ENCODE measurements at places on chromosomes 6 and 20.
A peak's percentile ranks its signal among the peaks of the same experiment; 100 is the strongest.

DNA sequence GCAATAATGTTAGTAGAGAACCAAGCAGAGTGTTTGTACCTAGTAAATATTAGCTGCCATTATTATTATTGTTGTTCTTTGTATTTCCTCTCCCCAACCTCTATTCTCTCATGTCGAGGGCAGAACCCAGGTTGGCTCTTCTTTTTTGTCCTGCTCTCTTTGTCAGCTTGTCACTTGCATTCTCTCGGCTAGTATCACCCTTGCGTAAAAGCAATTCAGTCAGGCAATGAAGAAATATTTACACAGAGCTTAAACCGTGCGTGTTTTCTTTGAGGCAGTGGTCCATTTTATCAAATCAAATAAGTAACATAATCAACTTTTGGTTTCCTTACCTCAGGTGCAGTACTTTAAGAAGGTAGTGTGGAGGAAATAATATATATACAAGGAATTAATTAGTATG lies 83.9 kb downstream of the TULP4 start:
- peak; percentile 3 for DNase-seq

GRCh38 chr6:156688620-156688971 lies 88.6 kb upstream of the ARID1B start:
- DNase-seq = no peak

GRCh38 chr6:72623808-72624207 lies 1.9 kb downstream of the KCNQ5 start:
- no peak for DNase-seq

- peak; percentile 64 for DNase-seq
Measured at GRCh38 chr20:25399037-25399430, 8.4 kb upstream of the ABHD12 start.

DNA sequence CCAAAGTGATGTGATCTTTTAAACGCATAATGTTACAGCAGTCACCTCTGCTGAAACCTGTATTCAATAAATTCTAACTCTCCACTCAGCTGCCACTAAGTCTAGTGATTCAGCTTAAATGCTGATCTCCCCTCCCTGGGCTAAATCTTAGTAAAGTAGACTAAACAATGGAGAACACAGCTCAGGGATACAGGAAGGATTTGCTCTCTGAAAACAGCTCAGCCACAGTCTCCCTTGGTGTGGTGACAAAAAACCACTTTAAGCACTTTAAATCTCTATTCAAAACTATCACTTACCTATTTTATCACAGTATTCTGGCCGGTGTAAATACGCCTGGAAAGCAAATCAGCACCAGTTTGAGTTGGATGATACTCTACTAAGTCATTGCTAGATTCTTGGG lies 130.6 kb downstream of the RFX6 start:
- DNase-seq = no peak

DNA sequence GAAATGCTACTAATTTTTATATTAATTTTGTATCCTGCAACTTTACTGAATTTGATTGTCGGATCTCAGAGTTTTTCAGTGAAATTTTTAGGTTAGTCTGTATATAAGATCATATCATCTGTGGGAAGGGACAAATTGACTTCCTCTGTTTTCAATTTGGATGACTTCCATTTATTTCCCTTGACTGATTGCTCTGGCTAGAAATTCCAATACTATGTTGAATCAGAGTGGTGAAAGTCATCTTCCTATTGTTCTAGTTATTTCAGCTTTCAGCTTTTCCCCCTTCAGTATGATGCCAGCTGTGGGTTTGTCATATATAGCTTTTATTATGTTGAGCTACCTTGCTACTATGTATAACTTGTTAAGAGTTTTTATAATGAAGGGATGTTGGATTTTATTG lies 771.2 kb downstream of the KIF16B start:
- no peak for DNase-seq

DNA sequence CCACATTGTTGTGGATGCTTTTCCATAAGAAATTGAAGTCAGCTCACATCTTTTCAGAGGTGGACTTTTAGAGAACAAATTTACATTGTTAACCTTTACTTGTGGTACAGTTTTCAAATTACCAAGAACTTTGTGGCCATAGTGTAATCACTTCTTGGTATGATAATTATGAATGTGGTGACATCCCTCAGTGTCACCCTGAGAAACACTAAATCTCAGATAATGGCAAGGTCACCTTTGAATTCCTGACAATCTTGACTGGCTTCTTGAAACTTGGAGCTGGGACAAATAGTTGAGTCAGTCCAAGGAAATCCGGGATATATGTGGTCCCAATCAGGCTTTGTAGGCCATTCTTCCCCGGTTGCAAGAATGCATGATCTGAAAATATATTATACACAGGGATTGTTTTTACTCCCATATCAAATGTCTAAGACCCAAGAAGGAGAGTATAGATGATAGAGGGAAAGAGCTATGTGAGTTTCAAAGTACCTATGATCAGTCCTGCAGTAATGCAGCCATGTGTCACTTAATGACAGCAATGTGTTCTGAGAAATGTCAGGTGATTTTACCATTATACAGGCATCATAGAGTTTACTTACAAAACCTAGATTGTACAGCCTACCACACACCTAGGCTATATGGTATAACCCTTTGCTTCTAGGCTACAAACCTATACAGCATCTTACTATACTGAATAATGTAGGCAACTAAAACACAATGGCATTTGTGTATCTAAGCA lies 120.8 kb upstream of the MTHFD1L start:
- DNase-seq = no peak

GRCh38 chr20:35007413-35007812 lies 51.7 kb downstream of the MYH7B start:
- DNase-seq = peak; percentile 38

DNA sequence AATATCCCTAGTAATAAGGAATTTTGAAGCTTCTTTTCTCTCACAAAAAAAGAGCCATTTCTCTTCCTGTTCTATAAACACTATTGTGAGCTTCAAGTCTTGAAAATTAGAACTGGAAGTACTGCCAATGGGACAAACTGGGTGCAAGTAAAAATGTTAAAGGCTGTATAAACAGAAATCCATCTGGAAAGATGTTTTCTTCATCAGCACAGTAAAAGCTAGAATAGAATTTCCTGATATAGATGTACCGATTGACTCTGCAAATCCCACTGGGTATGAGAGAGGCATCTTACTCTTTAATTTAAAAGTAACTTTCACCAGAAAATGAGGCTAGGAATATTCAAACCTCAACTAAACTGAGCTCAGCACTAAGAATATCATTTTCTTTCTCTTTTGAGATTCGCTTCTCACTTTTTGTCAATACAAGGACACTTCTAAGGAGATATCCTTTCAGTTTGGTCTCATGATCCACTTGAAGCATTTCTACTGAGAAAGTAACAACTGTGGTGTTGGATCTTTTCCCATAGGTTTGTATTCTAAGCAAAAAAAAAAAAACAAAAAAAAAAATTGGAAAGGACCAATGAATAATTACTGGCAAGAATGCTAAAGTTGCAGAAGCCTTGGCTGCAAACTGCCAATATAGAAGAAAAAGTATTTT lies 169.0 kb upstream of the PRDM1 start:
- DNase-seq = no peak

- no peak for DNase-seq
Measured at GRCh38 chr6:30463651-30464618, 25.4 kb upstream of the HLA-E start.

GRCh38 chr6:29746846-29747687 lies 23.8 kb downstream of the HLA-F start:
- DNase-seq = no peak

DNA sequence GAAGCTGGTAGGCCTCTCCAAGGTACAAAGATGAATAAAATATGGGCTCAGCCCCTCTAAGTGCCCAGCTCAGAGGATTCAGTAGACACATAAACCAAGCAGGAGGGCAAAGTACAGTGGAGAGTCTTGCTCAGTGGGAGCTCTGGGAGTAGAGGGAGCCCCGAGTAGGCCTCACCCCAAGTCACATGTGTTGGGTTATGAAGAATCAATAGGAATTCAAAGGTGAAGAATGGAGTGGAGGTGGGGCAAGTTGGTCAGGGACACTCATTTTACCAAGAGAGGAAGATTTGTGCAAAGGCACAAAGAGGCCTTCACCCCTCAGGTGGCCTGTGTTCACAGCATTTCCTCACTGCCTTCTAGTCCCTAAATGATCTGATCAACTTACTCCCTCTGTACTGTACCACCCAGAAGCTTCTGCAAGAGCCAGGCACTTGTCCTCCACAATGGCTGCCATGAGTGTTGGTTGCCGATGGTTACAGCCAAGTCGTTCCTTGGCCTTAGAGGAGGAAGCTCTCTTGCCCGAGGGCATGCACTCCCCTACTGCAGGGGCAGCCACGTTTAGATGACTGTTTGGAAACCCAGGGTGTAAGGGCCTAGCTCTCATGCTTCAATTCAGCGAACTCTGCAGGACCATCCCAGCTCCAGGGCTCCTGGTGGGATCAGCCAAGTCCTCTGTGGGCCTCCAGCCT lies 6.7 kb upstream of the CDKN1A start:
- DNase-seq = peak; percentile 77

DNA sequence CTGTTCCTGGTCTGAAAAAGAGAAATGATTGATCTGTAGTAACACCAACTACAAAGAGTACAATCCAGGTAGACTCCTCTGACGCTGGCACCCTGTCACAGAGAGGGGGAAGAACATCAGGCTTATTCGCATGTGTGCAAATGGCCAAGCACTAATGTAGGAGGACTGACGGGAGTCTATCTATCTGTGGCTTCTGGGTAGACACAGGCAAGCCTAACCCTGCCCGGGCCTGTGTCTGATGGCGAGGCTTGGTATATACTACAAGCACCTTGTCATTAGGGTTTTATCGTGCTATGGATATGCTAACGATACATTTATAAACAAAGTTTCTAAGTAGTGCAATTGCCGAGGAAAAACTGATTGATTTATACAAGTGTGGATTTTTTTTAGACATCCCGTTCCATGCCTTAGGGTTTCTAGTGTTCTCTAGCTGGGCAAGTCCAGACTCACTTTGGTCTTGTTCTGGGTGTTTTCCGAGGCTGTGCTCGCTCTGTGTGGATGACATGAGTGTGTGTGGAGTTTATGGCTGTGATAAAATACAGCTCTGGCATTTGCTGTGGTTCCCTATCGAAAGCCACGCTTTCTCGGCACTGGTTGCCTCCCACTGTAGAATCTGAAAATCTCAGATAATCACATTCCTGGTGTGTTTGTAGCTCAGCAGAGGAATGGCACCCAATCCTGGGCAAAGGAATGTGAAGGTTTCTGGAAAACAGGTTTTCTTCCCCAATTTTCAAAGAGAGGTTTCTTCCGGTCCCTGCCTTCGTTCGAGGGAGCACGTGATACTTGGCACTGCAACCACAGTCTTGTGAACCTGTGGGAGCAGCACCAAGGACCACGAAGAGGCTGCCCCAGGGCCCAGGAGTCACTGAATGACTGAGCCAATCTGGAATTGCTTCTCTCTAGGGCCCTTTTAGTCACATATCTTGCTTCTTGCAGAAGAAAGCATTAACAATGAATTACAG lies 67.5 kb upstream of the EDN1 start:
- DNase-seq = peak; percentile 61

GRCh38 chr6:108888745-108889144 lies 40.5 kb downstream of the ARMC2 start:
- DNase-seq = no peak

- DNase-seq = no peak
Measured at GRCh38 chr20:36102306-36102705, 52.2 kb upstream of the EPB41L1 start.

- no peak for DNase-seq
Measured at GRCh38 chr6:106637051-106637716, 7.8 kb downstream of the QRSL1 start.

GRCh38 chr6:135353113-135353512 lies 144.4 kb downstream of the AHI1 start:
- no peak for DNase-seq

DNA sequence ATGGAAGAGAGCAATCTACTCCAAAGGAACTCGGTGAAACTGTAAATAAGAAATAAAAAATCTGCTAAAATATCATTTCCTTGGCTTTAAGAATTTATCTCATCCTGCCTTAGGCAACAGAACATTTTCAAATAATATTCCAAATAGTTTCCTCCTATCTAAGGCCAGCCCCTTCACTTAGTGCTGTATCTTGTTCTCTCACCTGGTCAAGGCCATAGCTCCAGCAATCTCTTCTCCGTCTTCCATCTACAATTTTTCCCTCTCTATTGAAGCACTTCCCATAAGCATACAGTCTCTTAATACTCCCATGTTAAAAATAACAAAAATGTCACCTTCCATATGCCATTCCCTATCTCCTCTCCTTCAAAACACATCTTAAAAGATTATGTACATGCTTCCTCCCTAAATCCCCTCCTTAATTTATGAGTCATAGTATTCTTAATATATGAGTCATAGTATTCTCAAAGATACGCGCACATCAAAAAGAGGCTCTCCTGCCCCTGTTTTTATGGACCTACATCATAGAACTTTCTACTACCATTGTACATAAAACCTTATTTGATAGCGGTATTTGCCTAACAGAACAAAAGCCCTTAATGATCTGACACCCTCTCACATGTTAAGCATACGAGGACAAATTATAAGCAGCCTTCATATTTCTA lies 146.9 kb downstream of the PDE10A start:
- DNase-seq = no peak

DNA sequence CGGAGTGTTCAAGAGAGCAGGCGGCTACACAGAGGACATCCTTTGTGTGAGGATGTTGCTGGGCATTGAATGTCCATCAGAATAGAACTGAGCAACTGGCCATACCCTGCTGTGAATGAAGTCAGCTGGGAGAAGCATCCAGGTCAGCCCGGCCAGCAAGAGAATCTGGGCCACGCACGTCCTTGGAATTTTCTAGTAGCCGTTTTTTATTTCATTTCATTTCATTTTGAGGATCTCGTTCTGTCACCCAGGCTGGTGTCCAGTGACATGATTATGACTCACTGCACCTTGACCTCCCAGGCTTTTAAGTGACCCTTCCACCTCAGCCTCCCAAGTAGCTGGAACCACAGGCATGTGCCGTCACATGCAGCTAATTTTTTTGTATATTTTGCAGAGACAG lies 97.9 kb downstream of the SSR1 start:
- DNase-seq = no peak

- DNase-seq = no peak
Measured at GRCh38 chr6:158049055-158050028, 67.7 kb downstream of the SYNJ2 start.

DNA sequence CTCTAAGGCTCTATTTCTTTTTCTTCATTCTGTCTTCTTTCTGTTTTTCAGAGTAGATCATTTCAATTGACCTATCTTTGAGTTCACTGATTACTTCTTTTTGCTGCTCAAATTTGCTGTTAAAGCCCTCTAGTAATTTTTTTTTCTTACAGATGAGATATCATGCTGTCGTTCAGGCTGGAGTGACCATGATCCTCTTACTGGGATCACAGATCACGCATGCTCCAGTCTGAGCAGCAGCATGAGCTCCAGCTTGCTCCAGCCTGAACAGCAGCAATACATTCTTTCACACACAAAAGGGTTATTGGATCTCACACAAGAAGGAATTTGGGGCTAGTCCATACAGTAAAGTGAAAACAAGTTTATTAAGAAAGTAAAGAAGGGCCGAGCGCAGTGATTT lies 12.3 kb upstream of the TRIM38 start:
- DNase-seq = no peak

- DNase-seq = no peak
Measured at GRCh38 chr6:143165315-143165855, 104.7 kb downstream of the AIG1 start.

All from islet precursor cell (in vitro differentiated cells).